NCI-H1048 (cell line): ENCODE measurements at places on chromosomes 7 and 10.

GRCh38 chr7:10588084-10588483 is 385.6 kb upstream of the PHF14 start:
- DNase-seq, result no peak

GRCh38 chr7:1931256-1931950 is 261.3 kb downstream of the ELFN1 start:
- DNase-seq, result no peak

DNA sequence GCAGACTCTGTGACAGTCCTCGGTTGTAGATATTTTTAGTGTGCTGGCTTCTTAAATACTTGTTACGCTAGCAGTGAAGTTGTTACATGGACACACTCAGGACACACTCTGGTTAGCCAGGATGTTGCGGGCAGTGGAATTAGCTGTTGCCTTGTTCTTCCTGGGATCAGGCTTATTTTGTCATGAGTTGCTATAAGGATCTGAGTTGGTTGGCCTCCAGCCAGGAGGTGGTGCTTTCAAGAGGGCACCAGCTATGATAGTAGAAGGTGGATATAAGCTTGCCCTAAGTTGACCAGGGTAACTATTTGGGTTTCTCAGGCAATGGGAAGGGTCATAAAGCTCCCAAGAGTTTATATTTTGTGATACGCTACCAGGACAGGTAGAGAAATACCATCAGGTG is 150.1 kb upstream of the C1GALT1 start:
- no peak for DNase-seq

GRCh38 chr10:125911990-125912389 is 15.6 kb downstream of the FANK1 start:
- no peak for DNase-seq

GRCh38 chr7:114539575-114539974 is 125.0 kb downstream of the FOXP2 start:
- DNase-seq, result no peak

DNA sequence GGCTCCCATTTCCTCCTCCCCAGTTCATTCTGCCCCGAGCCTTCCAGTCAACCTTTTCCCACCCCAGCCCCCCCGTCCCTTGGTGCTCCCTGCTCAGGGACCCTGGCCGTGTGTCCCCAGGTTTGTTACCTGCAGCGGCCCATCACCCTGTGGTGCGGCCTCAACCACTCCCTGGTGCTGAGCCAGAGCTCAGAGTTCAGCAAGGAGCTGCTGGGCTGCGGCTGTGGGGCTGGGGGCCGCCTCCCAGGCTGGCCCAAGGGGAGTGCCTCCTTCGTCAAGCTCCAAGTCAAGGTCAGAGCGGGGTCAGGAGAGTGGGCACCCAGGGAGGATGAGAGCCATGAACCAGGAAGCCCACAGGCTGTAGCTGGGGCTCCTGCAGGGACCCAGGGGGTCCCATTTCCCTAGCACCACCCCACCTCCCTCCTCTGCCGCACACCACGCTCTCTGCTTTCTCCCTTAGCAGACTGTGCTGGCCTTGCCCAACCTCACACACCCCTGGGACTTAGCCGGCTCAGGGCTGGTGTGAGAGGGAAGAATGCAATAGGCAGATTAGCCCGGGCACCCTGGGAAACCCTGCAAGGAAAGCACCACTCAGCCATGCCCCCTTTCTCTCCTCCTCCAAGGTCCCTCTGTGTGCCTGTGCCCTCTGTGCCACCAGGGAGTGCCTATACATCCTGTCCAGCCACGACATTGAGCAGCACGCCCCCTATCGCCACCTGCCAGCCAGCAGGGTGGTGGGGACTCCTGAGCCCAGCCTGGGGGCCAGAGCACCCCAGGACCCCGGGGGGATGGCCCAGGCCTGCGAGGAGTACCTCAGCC is 2.0 kb upstream of the PCOLCE start:
- DNase-seq, result no peak

GRCh38 chr10:59753267-59753666 is at the start of gene MRLN:
TSS of gene MRLN (minus strand) at chr10:59753455.
- DNase-seq, result no peak

GRCh38 chr10:13038391-13038790 is 36.9 kb upstream of the CCDC3 start:
- peak; percentile 33 for DNase-seq

DNA sequence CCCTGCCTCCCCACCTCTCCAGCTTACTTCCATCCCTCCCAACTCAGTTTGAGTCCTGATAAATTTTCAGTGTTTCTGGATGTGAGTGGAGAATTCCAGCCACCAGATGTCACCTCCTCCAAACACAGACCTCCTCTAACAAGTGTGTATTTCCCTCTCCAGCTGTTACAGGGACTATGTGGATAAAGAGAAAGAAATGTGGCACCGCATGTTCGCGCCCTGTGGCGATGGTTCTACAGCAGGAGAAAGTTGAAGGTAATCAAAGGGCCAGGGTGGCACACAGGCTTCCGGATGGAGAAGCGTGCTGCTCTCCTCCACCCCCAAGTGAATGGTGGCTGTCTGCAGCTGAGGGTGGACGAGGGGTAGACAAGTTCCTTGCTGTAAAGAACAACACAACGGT is 14.7 kb downstream of the FKBP6 start:
- no peak for DNase-seq

GRCh38 chr7:2978408-2978807 is 65.3 kb downstream of the CARD11 start:
- no peak for DNase-seq
